Aorta (tissue), 5 donors: ENCODE measurements at places on chromosomes 3 and 15.

GRCh38 chr3:32240159-32240545 is 1.7 kb downstream of the CMTM8 start:
- H3K4me1 ChIP-seq: no peaks in the 10 kb centered on the region
- no peak overlapping the region for H3K27ac ChIP-seq
- H3K4me3 ChIP-seq: no peak overlapping the region
- H3K27me3 ChIP-seq: no peaks in the 10 kb centered on the region
- H3K36me3 ChIP-seq: no peaks in the 10 kb centered on the region

GRCh38 chr15:79562403-79562815 is 130.3 kb downstream of the MINAR1 start:
- no peak overlapping the region for H3K27ac ChIP-seq
- H3K36me3 ChIP-seq: no peaks in the 10 kb centered on the region
- H3K27me3 ChIP-seq: no peaks in the 10 kb centered on the region
- DNase-seq: no peak
- no peak overlapping the region for H3K4me3 ChIP-seq

GRCh38 chr3:15436246-15436645 is 8.8 kb downstream of the EAF1 start:
- H3K4me3 ChIP-seq: no peak overlapping the region
- H3K27ac ChIP-seq: no peak overlapping the region
- no peaks in the 10 kb centered on the region for H3K27me3 ChIP-seq
- peaks cover 14% of the 10 kb centered on the region for H3K36me3 ChIP-seq

- H3K27me3 ChIP-seq: no peaks in the 10 kb centered on the region
- H3K4me1 ChIP-seq: no peaks in the 10 kb centered on the region
- no peak overlapping the region for H3K27ac ChIP-seq
- no peak for DNase-seq
Observed at GRCh38 chr3:125670945-125671344, 75.6 kb upstream of the OSBPL11 start.

DNA sequence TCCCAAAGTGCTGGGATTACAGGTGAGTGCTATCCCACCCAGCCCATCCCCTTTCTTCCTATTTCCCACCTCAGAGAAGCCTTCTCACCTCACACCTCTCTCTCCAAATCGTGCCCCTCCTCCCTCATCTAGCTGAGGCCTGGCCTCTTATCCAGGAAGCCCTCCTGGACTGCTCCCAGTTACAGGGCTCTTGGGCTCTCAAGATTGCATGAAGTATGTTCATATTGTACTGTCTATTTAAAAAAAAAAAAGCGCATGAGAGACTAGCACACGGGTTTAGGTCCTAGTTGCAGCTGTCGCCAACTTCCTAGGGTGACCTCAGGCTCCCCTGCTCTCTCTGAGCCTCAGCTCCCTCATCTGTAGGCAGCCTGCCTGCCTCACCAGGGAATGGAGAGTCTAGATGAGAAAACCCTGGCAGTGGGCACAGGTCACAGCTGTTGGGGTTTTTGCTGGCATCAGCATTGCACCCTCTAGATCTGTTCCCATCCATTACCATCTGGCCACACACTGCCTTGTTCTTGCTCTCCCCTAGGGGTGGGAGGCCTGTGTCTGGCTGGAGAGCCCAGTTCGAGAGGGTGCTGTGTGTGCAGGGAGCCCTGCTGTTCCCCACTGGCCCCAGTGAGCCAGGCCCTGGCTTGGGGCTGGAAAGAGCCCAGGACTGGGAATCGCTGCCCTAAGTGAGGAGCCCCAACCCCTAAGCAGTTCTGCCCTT is 24.2 kb upstream of the C15orf39 start:
- no peak overlapping the region for H3K4me3 ChIP-seq
- H3K27me3 ChIP-seq: no peaks in the 10 kb centered on the region
- H3K27ac ChIP-seq: no peak overlapping the region
- H3K36me3 ChIP-seq: no peaks in the 10 kb centered on the region
- peak; percentile 57 for DNase-seq

- no peaks in the 10 kb centered on the region for H3K4me1 ChIP-seq
- no peak overlapping the region for H3K27ac ChIP-seq
- no peak for DNase-seq
- H3K27me3 ChIP-seq: no peaks in the 10 kb centered on the region
- H3K36me3 ChIP-seq: no peaks in the 10 kb centered on the region
- H3K4me3 ChIP-seq: no peak overlapping the region
Observed at GRCh38 chr15:95930659-95931375, 399.7 kb upstream of the NR2F2 start.

GRCh38 chr3:136390574-136390973 is 140.4 kb downstream of the PCCB start:
- H3K36me3 ChIP-seq: no peaks in the 10 kb centered on the region
- no peak overlapping the region for H3K4me3 ChIP-seq
- no peak for DNase-seq
- H3K4me1 ChIP-seq: no peaks in the 10 kb centered on the region
- H3K27me3 ChIP-seq: no peaks in the 10 kb centered on the region

DNA sequence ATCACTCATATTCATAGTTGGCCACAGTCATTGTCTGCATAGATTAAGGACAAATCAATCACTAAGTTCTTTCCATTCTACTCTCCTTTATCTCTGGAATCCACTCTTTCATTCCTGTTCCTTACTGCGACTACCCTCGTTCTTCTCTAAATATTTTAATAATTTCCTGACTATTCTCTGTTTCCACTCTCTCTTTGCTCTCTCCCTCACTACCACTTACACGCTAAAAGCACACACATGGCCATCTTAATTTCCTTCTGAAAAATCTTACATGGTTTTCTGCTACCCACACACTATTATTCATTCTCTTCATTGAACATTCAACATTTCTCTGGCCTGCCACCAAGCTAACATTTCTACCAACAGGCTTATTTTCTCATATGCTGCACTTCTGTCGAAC is 279.6 kb upstream of the PLSCR5 start:
- no peaks in the 10 kb centered on the region for H3K4me1 ChIP-seq
- no peak overlapping the region for H3K27ac ChIP-seq

DNA sequence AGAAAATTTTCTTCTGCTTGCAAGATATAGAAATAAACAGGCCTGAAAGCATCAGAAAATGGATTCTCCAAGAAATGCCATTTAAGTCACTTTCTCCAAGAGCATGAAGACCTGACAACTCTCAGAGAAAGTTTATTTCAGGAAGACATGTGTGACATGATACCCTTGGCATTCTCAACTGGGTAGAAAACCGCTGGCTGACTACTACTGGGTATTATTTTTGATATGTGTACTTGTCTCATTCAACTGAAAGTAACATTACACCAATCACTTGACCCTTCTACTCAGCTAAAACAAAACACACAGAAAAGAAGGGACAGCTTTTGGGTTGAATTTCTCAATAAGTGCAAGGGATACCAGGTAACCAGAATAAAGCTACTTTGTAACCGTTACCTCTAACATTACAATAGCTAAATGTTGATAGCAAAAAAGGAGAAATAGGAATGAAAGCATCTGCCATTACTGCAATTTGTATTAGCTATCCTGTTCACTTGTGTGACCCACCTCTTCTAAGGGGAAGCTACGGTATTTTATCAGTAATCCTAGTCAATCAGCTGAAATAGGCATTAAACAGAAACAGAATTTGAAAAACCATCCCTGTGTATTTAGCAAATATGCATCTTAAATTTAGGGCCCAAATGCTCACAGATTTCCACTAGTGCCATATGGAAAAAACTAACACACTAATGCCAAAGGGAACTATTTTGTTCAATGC is 7.3 kb downstream of the TRA2B start:
- H3K27me3 ChIP-seq: no peaks in the 10 kb centered on the region
- H3K4me1 ChIP-seq: peaks cover 13% of the 10 kb centered on the region
- no peak for DNase-seq
- no peaks in the 10 kb centered on the region for H3K36me3 ChIP-seq

GRCh38 chr3:25723802-25724201 is 59.1 kb upstream of the TOP2B start:
- no peak for DNase-seq
- H3K36me3 ChIP-seq: peaks cover 3% of the 10 kb centered on the region
- H3K27ac ChIP-seq: no peak overlapping the region
- peaks cover 5% of the 10 kb centered on the region for H3K4me1 ChIP-seq

- no peak for DNase-seq
- no peaks in the 10 kb centered on the region for H3K27me3 ChIP-seq
- no peak overlapping the region for H3K4me3 ChIP-seq
- no peaks in the 10 kb centered on the region for H3K4me1 ChIP-seq
Observed at GRCh38 chr3:42036483-42036823, 54.7 kb upstream of the TRAK1 start.

- peak overlapping the region; percentile 83 for H3K4me3 ChIP-seq
- no peaks in the 10 kb centered on the region for H3K27me3 ChIP-seq
- peaks cover 3% of the 10 kb centered on the region for H3K4me1 ChIP-seq
Observed at GRCh38 chr3:197750858-197751737, 1.4 kb downstream of the FYTTD1 start.

GRCh38 chr15:59995568-59996297 is 8.4 kb upstream of the FOXB1 start:
- no peak for DNase-seq
- H3K27ac ChIP-seq: no peak overlapping the region
- H3K27me3 ChIP-seq: no peaks in the 10 kb centered on the region
- H3K4me3 ChIP-seq: no peak overlapping the region

GRCh38 chr3:194993896-194994295 is 277.1 kb downstream of the XXYLT1 start:
- DNase-seq: no peak
- H3K27me3 ChIP-seq: no peaks in the 10 kb centered on the region
- no peaks in the 10 kb centered on the region for H3K4me1 ChIP-seq
- no peak overlapping the region for H3K4me3 ChIP-seq
- no peak overlapping the region for H3K27ac ChIP-seq

GRCh38 chr3:170483485-170484262 is 65.0 kb downstream of the CLDN11 start:
- H3K36me3 ChIP-seq: no peaks in the 10 kb centered on the region
- no peak overlapping the region for H3K4me3 ChIP-seq
- DNase-seq: no peak
- no peak overlapping the region for H3K27ac ChIP-seq
- no peaks in the 10 kb centered on the region for H3K27me3 ChIP-seq

- H3K36me3 ChIP-seq: no peaks in the 10 kb centered on the region
- H3K4me3 ChIP-seq: no peak overlapping the region
Observed at GRCh38 chr15:59828263-59828662, 139.1 kb upstream of the BNIP2 start.

DNA sequence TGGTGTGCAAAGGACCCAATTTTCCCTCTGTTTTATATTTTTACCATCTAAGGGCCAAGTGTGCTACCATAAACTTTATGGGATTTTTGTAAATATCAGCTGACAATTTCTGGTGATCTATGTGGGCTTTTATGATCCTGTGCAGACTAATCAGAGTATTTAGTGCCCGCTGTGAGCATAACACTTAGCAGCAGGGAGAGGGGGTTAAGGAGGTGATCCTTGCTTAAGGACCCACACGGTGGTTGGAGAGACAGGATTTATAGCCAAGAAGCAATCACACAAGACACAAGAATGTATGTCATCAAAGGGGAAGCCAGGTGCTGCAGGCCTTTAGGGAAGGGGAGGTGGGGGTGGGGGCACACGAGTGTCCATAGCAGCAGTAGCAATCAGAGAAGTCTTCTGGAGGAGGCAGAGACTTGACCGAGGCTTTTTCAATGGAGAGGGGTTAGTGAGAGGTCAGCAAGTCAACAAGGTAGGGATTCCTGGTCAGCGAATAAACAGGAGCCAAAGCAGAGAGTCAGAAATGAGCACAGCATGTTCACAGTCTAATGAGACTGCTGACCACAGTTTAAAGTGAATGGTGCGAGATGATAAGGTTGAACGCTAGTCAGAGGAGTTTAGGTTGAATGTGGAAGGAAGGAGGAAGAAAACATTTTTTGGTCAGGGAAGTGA is 4.5 kb upstream of the CACNA1D start:
- DNase-seq: no peak
- no peaks in the 10 kb centered on the region for H3K27me3 ChIP-seq
- no peak overlapping the region for H3K4me3 ChIP-seq

DNA sequence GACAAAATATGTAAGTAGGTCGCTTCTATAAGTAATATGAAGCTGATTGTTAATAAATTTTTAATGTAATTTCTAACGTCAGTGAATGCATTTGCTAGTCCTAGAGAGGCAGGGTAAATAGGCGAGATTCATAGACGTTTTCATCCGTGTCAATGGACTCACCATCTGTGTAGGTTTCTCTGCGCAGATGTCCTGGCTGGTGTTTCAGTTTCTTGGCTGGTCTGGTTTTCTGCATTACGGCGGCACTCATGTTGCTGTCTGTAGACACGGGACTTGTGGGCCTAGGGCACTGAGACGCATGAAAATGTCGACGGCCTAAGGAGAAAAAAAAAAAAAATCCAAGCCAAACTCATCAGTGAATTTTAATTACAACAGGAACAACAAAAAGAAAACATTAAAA is 1153.3 kb downstream of the ROBO1 start:
- H3K27ac ChIP-seq: no peak overlapping the region
- peaks cover 2% of the 10 kb centered on the region for H3K36me3 ChIP-seq
- no peaks in the 10 kb centered on the region for H3K4me1 ChIP-seq
- no peak overlapping the region for H3K4me3 ChIP-seq

DNA sequence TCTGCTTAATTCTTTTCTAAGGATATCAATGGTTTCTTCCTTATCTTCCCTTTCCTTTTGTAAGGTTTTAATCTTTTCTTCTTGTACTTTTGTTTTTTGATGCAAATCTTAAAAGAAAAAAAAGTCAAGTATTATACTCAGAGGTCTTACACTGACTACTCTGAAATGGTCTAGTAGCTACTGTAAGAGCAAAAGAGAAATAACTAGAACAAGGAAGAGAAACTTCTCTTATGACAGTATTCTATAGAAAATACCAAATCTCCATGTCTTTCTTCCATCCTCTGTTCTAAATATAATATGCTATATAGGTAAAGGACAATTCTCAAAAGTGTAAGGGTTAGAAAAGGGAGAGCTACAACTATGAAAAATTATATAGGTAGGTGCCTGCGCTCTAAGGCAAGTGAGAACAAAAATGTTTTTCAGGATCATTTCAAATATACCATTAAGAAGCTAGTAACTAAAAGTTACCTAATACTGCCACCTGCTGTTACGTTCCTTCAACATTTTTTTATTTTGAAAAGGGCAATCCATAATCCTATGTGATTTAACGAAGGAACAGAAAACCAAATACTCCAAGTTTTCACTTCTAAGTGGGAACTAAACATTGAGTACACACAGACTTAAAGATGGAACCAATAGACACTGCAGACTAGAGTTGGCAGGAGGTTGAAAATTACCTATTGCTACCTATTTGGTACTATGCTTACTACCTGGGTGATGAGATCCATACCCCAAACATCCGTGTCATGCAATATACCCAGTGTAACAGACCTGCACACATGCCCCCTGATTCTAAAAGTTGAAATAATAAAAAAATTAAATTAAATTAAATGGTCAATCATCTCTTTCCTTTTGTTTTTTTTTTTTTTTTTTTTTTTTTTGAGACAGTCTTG is 36.7 kb downstream of the CIP2A start:
- no peaks in the 10 kb centered on the region for H3K36me3 ChIP-seq
- no peak overlapping the region for H3K4me3 ChIP-seq
- no peaks in the 10 kb centered on the region for H3K4me1 ChIP-seq
- H3K27me3 ChIP-seq: no peaks in the 10 kb centered on the region
- H3K27ac ChIP-seq: no peak overlapping the region
